ENCODE measurements at places on chromosomes 7 and 10.

GRCh38 chr7:156475666-156476065 is 164.9 kb upstream of the RNF32 start:
- no peak for DNase-seq

- DNase-seq: peak; percentile 54
These were observed 124.8 kb downstream of the MPP7 start for GRCh38 chr10:28177944-28178637.

GRCh38 chr7:101803203-101804087 is 14.0 kb upstream of the CUX1 start:
- DNase-seq: no peak

DNA sequence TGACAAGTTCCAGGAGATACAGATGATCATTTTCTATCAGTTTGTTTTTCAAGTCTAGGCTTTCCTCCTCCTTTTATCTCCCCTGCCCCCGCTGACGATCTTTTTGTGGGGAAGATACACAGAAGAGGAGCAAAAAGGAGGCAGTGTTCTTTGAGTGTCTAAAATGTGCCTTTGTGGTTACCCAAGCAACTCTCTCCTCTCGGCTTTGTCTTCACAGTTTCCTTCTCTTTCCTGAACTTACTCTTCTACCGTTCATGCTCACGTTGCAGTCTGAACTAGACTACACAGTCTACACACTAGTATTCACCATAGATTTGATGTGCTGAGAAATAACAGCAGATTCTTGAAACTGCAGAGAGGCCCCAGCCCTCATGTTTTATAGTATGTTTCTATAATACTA is 23.6 kb downstream of the CEP41 start:
- DNase-seq: no peak

DNA sequence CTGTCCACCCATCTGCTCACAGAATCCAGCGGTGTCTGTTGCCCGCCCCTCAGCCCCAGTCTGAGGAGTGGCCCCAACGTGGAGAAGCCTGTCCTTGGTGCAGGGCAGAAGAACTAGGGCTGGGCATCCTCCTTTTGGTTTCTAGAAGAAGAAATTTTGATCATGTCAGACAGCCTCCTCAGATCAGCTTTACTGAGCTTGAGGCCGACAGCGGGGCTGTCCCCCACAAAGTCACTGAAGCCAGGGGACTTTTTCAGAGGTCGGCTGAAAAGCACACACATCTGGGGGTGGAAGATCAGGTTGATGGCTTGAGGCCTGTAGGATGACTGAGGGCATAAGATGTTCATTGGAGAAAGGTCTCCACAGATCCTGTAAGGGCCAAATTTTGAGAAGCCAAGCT is 767.9 kb downstream of the GRID1 start:
- no peak for DNase-seq

- no peak for DNase-seq
These were observed 607.1 kb upstream of the FOXK1 start for GRCh38 chr7:4074994-4075393.

DNA sequence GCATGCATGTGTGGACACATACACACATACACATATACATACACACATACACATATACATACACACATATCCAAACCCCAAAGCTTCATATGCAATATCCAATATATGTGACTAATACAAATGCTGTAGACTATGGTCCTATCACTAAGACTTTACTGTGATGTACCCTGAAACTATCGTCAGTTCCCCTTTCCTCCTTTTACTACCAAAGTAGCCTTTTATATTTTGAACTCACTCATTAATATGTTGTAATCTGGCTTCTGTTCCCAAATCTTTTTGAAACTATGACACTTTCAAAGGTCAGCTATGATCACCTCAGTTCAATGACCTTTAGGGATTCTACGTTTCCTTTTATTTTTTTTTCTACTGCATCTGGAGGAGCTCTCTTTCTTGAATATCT is 64.8 kb upstream of the TFEC start:
- peak; percentile 41 for DNase-seq

- peak; percentile 73 for DNase-seq
These were observed 12.0 kb upstream of the PURB start for GRCh38 chr7:44897309-44897708.

DNA sequence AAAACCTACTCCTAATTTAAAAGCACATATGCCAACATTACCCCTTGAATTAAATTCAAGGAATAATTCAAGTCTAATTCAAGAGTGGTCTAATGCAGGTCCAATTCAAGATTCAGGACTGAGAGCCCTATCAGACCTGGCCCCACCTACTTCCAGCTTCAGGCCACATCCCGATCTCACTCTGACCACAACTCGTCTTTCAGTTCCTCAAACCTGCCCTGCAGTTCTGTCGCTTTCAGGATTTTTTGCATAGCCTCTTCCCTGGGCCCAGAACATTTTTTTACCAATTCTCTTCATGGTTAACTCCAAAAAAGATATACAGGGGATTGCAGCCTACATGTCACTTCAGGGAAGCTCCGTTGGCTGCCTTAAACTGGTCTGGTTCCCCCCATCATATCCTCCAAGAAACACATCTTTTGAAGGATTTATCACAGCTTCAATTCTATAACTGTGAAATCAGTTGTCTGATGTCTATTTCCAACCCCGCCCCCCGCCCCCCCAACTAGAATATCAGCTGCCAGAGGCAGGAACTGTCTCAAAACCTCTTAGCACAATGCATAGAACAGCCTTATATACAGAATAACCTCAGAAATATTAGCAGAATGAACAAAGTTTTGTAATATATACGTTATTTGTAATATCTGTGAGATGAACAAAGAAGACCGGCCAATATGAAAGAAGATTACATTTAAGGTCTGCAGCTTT is 20.8 kb downstream of the CCDC6 start:
- peak; percentile 57 for DNase-seq

- DNase-seq: no peak
These were observed 83.6 kb upstream of the TMEM72 start for GRCh38 chr10:44827431-44828006.

- DNase-seq: no peak
These were observed 1.6 kb downstream of the PDGFA start for GRCh38 chr7:517774-518629.

- peak; percentile 52 for DNase-seq
These were observed 188.8 kb upstream of the SVIL start for GRCh38 chr10:29823553-29824080.

GRCh38 chr7:35605760-35606159 is 89.2 kb downstream of the HERPUD2 start:
- DNase-seq: no peak

DNA sequence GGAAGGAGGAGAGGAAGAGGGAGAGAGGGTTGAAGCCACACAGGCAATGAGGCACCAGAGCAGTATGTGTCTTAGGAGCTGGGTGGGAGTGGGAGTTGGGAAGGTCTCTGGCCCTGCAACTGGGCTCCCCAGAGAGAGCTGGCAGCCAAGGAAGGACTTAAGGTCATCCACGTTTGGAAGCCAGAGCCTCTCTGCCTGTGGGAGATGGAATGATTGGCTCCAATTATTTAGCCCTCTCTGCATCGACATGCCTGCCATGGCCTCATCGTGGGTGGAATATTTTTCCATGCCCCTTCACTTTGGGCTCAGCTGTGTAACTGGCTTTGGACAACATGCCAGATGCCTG is 478.5 kb downstream of the RPS24 start:
- no peak for DNase-seq

DNA sequence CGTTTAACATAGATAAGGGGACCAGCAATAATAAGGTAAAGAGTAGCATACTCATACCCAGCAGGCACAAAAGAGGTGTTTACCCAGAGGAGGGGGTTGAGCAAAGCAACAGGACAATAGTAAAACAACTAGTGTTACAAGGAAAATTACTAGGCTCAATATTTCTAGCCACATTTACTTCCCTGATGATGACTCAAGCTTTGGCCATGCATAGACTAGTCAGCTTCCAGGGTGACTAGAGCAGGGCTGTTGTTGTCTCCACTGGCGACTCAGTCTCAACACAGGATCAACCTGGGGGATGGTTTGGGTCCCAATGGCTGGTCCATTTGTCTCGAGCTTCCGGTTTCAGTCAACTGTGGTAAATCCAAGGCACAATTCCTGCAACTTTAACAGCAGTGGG is 217.7 kb upstream of the KCND2 start:
- no peak for DNase-seq

- DNase-seq: no peak
These were observed 22.5 kb downstream of the IL2RA start for GRCh38 chr10:6039711-6040110.

- no peak for DNase-seq
These were observed 314.7 kb downstream of the PLXNA4 start for GRCh38 chr7:132261327-132262159.

- no peak for DNase-seq
These were observed 2.4 kb downstream of the RPS24 start for GRCh38 chr10:78035933-78036583.

DNA sequence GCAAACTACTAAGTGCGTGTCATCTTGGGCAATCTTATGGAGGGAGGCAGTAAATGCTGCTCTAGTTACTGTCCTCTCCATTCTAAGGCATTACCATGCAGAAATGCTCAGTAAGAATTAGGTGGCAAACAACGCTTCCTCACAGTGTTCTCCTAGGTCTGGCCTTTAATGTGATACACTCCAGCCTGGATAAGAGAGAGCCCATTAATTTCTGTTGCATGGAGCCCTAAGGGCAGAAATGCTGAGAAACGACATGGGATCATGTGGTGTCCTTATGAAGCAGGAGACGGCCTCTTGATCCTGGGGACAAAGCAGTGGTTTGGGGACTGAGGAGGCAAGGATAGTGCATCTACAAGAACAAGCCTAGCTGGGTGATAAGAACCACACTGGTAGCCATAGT is 44.0 kb downstream of the SLC25A13 start:
- DNase-seq: no peak

DNA sequence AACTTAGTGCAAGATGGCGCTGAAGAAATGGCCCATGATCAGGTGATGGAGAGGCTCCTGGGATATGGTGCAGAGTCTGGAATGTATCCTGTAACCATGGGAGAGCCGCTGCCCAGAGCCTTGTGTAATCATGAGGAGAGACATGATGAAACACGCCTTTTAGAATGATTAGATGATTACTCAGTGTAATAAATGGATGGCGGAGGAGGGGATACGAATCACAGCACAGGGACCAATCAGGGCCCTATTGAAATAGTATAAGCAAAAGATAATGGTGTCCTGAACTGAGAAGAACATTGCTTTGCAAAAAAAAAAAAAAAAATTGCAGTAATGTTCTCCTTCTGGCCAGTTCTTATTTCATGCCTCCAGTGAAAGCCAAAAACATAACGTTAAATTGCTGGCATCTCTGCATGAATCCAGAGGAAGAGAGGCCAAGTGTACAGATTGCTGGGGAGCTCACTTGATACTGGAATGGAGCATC is 668.5 kb upstream of the AUTS2 start:
- DNase-seq: no peak

DNA sequence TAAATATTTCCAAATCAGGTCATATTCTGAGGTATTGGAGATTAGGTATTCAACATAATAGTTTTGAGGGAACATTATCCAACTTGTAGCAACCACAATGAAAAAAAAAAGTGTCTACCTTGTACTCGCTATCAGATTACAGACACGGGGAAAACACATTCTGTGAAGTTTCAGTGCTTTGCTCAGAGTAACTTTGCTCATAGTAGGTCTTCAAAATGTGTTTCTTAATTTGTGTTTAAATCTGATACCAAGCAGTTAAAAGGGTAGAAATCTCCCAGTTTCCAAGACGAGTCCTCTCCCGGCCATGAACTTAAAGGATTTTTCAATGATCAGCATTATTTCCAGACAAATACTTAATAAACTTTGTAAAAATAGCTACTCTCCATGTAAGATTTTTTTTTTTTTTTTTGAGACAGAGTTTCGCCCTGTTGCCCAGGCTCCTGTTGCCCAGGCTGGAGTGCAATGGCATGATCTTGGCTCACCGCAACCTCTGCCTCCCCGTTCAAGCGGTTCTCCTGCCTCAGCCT is 39.2 kb downstream of the DDIT4 start:
- DNase-seq: no peak

GRCh38 chr7:15481132-15481531 is 80.7 kb downstream of the AGMO start:
- no peak for DNase-seq

DNA sequence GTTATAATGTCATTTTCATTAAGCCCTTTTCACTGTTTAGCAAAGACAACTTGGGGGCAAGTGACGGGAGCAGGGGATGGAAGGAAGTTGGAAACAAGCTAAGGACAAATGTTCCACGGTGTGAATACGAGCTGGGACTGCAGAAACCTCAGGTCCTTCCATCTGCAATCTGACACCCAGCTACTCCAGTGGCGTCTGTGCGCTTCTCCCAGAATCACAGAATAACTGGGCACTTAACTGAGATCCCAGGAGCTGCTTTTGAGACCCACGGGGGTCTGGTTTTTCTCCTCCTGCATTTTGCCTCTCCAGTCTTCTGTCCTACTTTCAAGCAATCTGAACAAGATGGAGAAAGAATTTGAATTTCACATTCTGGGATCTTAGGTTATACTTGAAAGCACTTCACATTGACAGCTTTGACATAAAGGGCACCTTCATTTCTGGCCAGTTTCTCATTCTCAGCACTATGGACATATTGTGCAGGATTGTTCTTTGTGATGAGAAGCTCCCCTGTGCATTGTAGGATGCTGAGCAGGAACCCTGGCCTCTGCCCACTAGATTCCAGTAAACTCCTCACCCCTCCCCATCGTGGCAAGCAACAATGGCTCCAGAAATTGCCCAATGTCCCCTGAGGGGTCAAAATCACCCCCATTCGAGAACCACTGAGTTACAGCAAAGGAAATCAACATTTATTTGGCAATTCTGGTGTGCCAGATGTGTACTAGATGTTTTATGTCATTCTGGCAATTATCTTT is 194.1 kb downstream of the CACNB2 start:
- DNase-seq: no peak

- peak; percentile 18 for DNase-seq
These were observed 4.8 kb upstream of the GCK start for GRCh38 chr7:44194069-44194468.

GRCh38 chr10:16856567-16856966 is 39.3 kb upstream of the RSU1 start:
- no peak for DNase-seq

DNA sequence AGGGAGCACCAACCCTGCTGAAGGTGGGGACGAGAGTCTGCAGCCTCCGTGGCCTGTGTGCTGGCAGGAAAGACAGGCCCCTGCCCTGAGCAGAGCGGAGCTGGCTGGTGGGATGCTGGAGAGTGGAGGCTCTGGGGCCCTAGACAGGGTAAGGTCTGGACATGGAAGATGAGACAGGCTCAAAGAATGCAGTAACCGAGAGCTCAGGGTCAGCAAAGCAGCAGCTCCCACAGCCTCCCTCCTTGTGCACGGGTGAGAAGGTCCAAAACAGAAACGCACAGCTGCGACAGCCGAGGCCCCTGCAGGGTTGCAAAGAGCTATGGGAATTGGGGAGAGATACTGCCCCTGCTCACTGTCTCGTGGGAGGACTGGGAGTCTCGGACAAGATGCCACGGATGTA is 80.5 kb downstream of the TNS3 start:
- DNase-seq: no peak

DNA sequence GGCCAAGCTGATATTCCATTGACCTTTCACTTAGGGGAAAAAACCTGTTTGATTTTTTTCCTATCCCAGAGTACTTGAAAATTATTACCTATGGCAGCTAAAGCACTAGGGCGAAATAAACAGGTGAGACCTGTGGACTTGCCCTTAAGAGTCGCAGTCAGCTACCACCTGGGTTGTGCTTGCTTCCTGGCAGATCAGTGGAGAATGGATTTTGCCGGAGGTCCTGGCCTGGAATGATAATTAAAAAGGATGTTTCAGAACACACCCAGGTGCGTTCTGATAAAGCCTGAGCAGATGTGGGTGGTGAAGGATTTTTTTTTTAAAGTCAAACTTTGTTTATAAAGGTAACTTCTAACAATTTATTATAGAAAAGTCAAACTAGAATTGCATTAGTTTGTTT is 59.1 kb downstream of the AUTS2 start:
- DNase-seq: no peak

GRCh38 chr7:129498021-129498420 is 4.3 kb upstream of the SMKR1 start:
- no peak for DNase-seq

Measured in inflammatory macrophage treated with lipopolysaccharide for 1 hour (primary cell).